Stimulated activated CD8-positive, alpha-beta memory T cell treated with anti-CD3 and anti-CD28 coated beads, Interleukin-2, amount 100 ng/mL, for 1 hour (primary cell): ENCODE measurements at places on chromosomes 12 and 14.

DNA sequence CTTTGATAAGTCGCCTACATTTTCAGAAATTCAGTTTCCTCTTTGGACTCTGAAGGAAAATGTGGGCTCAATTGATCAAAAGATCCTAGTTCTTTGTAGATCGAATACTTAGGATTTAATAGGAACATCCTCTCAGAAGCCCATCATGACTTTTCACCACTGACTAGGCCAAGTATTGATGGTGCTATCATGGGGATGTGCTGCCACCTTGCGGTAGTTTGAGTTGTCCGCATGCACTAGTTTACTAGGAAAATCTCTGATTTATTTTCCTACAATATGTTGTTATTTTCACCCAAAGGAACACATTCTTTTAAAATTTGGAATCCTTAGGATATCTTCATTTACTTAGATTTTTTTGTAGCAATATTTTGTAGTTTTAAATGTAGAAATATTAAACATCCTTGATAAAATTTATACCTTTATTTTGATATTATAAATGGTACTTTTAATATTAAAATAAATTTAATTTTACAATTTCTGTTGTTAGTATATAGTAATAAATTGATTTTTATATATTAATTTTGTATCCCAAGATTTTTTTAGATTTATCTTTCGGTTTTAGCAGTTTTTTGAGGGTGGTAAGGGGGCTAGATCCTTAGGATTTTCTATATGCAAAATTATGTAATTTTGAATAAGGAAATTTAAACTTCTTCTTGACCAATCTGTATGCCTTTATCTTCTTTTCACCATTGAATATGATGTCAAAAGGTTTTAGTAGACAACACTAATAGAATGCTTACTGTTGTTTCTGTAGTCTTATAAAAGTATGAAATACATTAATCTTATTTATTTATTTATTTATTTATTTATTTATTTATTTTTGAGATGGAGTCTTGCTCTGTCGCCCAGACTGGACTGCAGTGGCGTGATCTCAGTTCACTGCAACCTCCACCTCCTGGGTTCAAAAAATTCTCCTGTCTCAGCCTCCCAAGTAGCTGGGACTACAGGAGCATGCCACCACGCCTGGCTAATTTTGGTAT is 52.9 kb upstream of the OR9K2 start:
- DNase-seq: peak; percentile 65

DNA sequence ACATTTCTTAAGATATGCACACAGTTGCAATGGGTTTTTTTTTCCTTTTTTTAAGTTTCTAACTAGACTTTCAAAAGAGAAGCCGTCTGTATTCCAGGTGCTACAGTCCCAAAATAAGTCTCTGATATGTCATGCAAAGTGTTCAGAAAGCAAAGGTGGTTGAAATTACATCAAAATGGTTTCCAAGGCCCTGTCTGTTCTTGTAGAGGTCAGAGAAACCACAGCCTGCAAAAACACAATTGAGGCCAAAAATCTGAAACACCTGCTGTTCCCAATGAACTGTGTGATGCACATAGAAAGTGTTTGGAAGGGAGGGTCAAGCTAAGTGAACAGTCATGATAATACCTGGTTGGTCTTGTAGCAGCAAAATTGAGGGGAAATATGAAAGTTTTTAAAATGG is 91.0 kb downstream of the VRK1 start:
- no peak for DNase-seq

GRCh38 chr14:64891839-64892375 is 12.2 kb upstream of the SPTB start:
- DNase-seq: no peak

DNA sequence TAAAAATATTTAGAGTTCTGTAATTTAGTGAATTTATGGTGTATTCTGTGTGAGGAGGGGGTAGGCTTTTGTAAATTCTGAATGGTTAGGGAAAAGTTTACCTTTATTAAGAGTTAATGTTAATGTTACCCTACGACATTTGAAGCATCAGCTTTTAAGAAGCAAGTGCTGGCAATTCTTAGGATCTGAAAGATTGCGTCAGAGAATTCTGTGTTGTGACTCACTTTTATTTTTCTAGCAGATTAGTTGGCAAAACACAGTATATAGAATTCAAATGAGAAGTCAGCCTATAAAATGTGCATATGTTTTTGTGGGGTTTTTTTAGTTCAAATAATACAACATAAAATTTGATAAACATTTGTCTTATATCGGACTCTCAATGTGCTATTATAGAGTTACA is 97.6 kb downstream of the RAD52 start:
- no peak for DNase-seq

GRCh38 chr14:75806352-75806832 is 145.3 kb downstream of the TTLL5 start:
- no peak for DNase-seq

- DNase-seq: no peak
Measured at GRCh38 chr14:103130965-103131364, 7.7 kb downstream of the TNFAIP2 start.

- no peak for DNase-seq
Measured at GRCh38 chr12:107337346-107338095, 244.2 kb upstream of the CRY1 start.

DNA sequence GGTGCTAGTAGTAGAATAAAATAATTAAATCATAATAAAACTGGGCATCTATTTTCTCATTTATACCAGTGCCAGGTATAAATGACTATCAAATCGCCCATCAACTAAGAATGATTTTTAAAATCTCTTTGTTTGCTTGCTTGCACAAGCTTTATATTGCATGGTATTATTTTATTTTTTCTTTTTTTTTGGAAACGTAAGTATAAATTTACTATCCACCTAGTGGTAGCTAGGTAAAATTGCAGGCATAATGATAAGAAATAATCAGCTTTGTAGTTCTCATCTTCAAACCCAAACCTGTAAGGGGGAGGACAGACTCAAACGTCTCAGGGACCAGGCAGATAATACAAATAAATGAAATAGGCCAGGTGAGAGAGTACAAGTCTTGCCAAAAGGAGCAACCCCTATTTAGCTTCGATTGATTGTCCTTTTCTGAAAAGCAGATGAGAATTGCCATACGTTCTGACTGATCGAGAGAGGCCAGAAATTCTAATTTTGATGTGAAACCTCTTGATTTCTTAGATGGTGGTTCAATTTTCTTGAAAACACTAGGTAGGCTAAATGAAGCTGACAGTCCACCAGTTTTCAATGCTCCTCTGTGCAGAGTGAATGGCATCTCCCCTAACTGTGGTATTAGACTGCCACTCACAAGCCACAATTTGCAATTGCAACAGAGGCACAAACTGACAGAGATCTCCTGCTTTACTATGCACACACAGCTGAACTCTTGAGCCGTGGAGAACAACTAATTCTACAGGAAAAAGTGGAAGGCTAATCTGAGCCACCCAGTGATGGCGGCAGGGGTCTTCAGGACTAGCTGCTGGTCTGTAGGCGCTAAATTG is 189.3 kb downstream of the DACT1 start:
- DNase-seq: no peak

GRCh38 chr14:79608446-79608845 is 602.9 kb downstream of the DIO2 start:
- DNase-seq: no peak
